ENCODE measurements at places on chromosomes 5 and 9. TPM values are rescaled to one million over a fixed set of nuclear protein-coding genes. Genes with fewer than 3 reads are reported as not detected.
A peak's percentile ranks its signal among the peaks of the same experiment; 100 is the strongest.

Gene FPGS
- total RNA-seq = 55.1 TPM

Gene GFI1B
- total RNA-seq = 1.1 TPM

DNA sequence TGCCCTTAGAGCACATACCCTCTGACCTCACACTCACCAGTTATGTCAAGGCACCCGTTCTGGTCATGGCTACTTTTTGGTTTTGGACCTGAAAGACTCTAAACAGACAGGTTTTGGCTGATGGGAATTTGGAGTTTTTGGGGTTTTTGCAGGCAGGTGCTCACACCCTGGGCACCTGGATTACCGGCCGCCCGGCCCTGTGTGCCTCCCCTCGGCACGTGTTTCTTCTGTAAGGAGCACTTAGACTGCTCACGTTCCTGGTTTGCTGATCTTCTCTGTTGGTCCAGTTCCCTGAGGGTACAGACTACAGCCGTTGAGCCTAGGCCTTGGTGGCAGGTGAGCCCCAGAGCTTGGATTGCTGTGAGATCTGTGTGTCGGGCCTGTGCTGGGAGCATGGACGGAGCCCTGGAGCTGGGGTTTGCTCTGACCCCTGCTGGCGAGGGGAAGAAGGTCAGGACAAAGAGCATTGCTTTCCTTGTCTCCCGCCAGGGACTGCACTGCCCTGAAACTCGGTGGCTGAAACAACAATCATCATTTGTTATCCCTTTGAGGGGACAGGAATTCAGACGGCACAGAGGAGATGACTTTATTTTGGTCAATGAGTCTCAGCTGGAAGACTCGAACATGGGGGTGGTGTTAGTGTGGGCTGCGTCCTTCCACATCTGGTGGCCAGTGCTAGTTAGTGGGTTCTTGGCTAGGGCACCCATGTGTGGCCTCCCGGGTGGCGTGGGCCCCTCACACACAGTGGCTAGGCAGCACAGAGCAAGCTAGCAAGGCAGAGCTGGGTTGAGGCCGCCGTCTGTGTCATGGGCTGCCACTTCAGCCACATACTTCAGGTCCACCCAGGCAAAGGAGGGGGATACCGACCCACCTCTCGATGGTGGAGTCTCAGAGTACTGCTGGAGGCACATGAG lies 76.4 kb downstream of the EHMT1 start:
- H3K36me3 ChIP-seq = no peaks in the 10 kb centered on the region
- H3K4me1 ChIP-seq = no peaks in the 10 kb centered on the region
- peak; percentile 51 for DNase-seq
- no peaks in the 10 kb centered on the region for H3K27me3 ChIP-seq
- no peak overlapping the region for H3K27ac ChIP-seq

- H3K4me1 ChIP-seq = no peaks in the 10 kb centered on the region
- no peak overlapping the region for H3K27ac ChIP-seq
- no peaks in the 10 kb centered on the region for H3K27me3 ChIP-seq
- no peak for DNase-seq
These were observed 310.6 kb upstream of the MSX2 start for GRCh38 chr5:174413567-174414314.

DNA sequence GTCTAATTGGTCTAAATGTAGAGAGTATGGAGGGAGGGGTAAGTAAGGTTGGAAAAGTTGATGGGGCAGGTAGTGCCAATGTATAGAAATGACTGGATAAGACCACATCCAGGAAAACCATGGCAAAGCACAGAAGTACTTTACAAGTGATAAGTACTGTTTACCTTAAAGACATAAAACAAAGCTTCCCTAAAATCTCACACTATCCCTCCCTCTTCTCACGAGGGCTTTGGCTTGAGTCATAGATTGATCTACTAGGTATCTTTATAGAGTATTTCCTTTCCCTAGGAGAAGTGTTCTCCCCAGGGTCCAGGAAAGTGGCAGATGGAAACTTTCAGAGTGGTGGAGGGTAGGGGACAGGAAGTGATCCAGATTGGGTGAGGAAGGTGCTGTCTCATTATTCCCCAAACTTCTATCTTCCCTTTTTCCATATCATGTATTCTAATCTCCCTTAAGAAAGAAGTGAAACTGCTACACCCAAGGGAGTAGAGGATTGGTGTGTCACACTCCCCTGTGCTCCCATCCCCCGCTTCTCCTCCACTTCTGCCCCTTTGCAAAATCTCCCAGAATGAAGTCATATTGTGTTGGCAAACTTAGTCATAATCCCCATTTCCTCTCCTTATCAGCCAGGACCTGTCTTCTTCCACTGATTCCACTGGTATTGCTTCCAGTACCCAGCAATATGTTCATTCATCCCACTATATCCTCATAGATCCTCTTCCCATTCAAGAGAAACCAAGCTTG lies 14.6 kb downstream of the IL33 start:
- no peaks in the 10 kb centered on the region for H3K27me3 ChIP-seq
- H3K4me1 ChIP-seq = peaks cover 9% of the 10 kb centered on the region
- DNase-seq = no peak
- H3K4me3 ChIP-seq = no peak overlapping the region
- peak overlapping the region; percentile 7 for H3K27ac ChIP-seq
- H3K36me3 ChIP-seq = no peaks in the 10 kb centered on the region

Measured in colonic mucosa (tissue), 4 donors.